T-helper 2 cell (primary cell): ENCODE measurements at places on chromosomes 6 and 20.
A peak's percentile ranks its signal among the peaks of the same experiment; 100 is the strongest.

DNA sequence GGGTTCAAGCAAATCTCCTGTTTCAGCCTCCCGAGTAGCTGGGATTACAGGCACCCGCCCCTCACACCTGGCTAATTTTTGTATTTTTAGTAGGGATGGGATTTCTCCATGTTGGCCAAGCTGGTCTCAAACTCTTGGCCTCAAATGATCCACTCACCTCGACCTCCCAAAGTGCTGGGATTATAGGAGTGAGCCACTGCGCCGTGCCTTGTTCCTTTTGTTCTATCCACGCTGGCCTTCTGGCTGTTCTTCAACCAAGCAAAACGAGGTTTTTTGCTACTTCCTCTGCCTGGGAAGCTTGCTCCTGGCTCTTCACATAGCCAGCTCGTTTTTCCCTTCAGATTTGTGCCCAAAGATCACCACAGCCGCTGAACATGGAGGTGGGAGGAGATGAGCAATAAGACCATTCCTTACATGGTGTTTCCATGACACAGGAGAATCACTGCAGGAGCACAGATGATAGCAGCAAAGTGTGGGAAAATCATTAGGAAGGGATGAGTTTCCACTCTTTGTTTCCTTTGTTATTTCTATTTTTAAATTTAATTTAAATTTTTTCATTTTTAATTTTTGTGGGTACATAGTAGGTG lies 201.0 kb upstream of the ZNF217 start:
- no peak for DNase-seq

DNA sequence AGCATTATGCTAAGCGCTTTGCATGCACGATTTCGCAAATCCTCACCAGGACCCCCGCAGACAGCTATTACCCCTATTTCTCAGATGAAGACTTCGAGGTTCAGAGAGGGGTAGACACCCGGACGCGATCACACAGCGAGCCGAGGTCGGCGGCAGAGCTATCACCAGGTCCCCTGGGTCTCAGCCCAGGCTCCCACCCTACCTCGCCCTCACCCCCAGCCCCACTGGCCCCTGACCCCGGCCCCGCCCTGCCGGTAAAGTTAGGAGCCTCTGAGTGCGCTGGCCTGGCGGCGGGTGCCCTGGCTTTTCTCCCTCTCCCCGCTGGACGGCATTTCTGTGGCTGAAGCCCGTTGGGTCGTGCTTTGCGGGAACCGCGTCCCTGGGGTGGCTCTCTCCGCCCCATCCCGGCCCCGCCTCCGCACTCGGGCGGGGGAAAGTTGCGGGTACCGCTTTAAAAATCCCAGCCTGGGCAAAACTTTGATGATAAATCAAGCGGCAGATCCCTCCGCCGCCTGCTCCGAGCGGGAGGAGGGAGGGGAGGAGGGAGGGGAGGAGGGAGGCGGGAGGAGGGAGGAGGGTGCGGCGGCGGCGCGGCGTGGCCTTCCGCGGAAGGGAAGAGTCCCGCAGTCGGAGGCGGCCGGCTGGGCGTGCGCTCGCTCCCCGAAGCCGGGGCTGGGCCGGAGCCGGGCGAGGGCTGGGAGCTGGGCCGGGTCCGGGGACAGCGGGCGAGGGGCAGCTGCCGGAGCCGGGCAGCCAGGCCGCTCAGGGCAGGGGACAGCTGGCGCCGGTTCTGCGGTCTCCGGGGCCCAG lies at the start of gene VSTM2L:
Gene VSTM2L (plus strand): TSS at position 624 of the 810 bp plus-strand sequence. CDS start 224 bp downstream, outside the sequence.
- DNase-seq: no peak

DNA sequence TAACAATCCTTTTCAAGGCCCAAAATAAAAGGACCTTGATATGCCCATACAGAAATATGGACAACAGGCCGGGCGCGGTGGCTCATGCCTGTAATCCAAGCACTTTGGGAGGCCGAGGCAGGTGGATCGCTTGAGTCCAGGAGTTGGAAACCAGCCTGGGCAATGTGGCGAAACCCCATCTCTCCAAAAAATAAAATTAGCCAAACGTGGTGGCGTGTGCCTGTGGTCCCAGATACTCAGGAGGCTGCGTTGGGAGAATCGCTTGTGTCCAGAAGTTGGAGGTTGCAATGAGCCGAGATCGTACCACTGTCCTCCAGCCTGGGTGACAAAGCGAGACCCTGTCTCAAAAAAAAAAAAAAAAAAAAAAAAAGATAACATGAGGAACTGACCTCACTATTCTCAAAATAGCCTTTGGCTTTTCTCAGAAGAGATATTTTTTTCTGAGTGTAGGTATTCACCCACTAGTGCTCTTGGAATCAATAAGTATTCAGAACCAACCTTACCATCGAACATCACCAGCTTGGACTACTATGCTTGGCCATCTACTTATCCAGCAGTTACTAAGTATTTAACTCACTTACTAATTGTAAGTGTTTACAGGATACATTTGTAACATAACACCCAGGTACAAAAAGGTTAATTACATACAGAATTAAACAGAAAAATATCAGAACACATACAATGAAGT lies 99.2 kb downstream of the OR2B2 start:
- no peak for DNase-seq

DNA sequence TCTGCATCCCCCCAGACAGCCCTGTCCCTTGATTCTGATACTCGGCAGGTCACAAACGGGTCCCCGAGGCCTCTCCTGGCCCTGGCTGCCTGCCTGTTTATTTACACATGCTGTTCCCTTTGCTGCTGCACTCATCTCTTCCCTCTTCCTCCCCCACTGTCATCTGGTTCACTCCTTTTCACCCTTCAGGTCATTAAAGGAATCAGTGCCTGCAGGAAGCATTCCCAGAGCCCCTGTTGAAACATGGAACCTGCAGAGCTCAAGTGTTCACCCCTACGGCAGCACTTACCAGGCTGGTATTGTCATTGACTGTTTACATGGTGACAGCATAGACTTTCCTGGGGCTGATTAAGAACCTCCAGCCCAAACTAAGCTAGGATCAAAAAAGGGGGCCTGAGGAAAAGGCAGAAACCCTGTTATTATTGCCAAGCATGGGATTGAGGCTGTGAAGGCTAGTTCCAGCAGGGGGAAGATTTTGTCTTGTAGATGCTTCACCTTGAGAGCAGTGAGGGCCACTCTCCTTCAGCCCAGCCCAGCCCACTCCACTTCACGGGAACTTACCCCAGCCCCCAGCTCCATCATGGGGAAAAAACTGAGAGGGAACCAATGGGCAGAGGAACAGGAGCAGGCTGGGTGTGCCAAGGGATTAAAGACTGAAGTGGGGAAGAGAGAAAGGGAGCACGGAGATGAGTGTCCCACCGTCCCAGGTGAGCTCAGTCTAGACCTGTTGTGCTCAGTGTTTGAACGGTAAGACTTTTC lies 73.2 kb downstream of the JPH2 start:
- DNase-seq: no peak

- DNase-seq: no peak
Observed at GRCh38 chr6:153949616-153950015, 89.4 kb upstream of the OPRM1 start.

- DNase-seq: no peak
Observed at GRCh38 chr6:125357515-125358256, 55.9 kb upstream of the HDDC2 start.

- no peak for DNase-seq
Observed at GRCh38 chr6:85065831-85066230, 301.4 kb upstream of the TBX18 start.

- DNase-seq: no peak
Observed at GRCh38 chr6:46507426-46507825, 16.2 kb upstream of the RCAN2 start.

DNA sequence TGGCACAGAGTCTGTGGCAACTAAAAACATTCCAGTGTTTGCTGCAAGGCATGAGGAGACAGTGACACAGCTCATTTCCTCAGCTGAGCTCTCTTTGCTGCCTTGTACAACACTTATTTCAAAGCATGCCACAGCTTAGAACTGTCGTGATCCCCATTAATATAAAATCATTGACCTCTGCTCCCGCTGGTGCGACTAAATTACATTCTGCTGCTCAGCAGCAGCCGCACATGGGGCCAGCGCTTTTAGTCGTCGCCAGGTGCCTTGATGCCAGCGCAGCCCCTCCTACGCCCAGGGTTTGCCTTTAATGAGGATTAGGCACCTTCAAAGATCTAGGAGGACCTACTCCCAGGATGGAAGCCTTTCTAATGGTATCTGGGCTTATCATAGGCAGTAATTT lies 717.9 kb upstream of the POU3F2 start:
- no peak for DNase-seq

DNA sequence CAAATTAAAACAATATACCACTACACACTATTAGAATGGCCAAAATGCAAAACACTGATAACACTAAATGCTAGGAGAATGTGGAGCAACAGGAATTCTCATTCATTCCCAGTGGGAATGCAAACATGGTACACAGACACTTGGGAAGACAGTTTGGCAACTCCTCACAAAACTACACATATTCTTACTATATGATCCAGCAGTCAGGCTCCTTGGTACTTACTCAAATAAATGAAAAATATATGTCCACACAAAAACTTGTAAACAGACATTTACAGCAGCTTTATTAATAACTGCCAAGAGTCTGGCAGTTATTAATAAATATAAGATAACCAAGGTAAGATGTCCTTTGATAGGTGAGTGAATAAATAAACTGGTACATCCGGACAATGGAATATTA lies 44.9 kb downstream of the ABHD12 start:
- no peak for DNase-seq

DNA sequence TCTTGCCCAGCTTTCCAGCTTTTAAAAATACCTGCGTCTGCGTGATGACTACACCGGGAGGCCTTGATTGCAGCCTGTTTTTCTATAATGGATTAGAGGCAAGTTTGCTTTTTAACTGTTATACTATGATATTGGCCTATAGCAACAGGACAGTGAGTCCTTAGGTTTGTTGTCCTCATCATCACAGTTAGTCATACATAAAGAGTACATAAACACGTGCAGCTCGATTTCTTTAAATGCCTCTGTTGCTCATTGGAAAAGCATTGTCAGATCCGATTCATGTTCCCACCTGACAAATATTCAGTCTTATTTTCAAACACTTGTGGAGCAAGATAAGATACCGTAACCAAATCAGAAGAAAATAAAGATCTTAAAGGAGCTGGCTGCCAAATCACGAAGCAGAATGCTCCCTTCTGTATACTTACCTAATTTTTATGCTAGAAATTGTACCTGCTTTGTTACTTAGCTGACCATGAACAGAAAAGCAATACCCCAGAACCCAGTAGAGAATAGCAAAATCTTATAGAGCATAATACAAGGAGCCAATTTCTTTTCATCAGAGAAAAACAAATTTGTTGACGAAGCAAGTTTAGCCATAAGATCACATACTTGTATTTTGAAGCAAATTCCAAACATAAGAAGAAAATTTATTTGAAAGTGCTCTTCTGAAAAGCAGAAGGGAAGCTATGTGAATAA lies 100.4 kb downstream of the TMEM200A start:
- no peak for DNase-seq

DNA sequence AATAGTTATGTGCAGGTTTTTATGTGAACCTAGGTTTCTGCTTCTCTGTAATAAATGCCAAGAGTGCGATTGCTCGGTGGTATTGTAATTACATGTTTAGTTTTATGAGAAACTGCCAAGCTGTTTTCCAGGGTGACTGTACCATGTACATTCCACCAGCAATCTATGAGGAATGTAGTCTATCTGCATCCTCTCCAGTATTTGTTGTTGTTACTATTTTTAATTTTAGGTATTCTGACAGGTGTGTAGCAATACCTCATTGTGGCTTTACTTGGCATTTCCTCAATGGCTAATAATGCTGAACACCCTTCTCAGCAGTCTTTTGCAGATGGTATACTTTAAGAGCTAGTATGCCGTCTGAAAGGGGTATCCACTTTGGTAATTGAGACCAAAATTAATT lies 142.1 kb downstream of the BMP2 start:
- DNase-seq: no peak

DNA sequence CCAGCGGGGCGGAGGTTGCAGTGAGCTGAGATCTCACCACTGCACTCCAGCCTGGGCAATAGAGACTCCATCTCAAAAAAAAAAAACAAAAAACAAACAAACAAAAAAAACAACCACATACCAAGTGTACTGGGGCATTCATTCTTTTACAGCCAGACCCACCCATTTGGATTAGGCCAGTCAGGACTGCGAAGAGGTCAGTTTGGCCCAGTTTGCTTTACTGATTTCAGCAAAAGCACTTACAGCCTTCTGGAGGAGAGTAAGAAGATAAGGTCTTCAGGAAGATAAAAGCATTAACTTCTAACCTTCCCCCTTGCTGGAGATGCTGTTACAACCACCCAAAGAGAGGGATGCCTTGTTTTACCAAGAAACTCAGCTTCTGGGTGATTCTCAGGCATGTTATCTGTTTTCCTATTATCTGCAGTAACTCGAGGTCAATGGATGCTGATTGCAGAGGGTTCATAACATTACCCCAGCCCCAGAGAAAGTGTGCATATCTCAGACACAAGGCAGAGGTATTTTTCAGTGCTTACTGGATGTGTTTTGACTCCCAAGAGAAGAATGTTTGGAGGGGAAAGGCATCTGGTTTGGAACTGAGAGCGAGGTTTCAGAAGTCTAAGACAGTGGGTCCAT lies 118.9 kb downstream of the RIN2 start:
- no peak for DNase-seq

GRCh38 chr6:170122651-170123050 lies 168.2 kb downstream of the DLL1 start:
- no peak for DNase-seq

DNA sequence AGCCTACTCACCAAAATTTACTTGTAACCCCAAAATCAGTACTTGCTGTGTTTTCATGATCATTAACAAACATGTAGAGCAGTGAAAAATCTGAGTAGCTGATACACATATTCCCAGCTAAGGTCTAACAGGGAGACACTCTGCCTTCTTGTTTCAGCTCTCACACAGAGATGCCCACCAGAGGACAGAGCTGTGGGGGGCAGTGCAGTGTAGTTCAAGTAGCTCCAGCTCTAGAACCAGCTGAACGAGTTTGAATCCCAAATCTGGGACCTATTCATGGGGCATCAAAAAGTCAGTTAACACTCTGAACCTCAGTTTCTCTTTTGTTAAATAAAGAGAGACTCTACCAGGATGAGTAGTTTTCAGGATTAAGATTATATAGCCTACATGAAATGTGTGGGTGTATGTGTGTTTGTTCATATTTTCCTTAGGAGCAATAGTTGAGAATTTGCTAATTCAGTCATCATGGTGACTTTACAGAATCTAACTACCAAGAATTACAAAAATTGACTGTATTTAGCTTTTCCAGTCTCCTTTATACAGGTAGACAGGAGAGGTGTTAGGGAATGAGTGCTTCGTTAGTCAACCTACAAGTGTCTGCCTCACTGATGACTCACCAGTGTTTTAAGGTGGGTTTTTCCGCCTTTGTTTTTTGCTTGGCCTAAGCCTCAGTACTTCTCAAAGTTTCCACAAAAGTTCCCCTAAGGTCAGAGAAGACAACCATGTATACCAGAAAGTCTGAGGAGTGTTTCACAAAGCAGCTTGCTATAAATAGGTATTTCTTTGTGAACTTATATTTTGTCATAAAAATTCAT lies 164.0 kb upstream of the RUNX2 start:
- DNase-seq: peak; percentile 6

GRCh38 chr6:23637296-23637695 lies 488.7 kb upstream of the NRSN1 start:
- no peak for DNase-seq
